NK-92 treated with Interleukin-12 subunit alpha and Interleukin-12 subunit beta, amount 100 ng/mL, for 24 hours (cell line): ENCODE measurements at places on chromosomes 11 and 22.

DNA sequence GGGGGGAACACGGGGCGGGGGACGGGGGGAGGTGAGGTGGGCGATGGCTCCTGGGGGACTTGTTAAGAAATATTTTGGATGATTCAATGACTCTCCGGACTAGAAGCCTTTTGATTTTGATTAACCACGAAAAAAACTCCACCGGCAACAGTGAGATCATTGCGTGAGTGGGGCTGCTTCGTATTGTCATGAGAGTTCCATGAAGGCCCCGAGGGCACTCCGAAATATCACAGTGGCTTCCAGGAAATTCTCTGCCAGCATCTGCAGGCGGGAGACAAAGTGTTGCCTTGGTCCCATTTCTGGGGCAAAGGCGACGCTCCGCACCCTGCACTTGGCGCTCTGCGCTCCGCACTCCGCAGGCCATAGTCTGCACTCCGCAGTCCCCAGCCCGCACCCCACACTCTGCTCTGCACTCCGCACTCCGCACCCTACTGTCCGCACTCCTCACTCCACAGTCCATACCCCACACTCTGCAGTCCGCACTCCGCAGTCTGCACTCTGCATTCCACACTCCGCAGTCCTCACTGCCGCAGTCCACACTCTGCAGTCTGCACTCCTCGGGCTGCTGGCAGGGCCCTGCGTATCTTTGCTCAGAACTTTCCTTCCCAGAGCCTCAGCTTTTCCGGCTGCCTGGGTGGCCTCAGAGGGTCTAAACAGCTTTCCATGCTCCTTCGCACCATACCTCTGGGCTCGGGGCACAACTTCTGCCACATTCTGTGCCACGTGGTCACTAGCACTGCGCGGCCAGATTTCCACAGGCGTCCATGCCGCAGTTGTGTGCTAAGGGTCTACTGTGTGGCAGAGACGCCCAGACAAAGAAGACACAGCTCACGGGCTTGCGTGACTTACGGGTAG, 61.1 kb downstream of the LINC01488 start:
- no peak for DNase-seq

DNA sequence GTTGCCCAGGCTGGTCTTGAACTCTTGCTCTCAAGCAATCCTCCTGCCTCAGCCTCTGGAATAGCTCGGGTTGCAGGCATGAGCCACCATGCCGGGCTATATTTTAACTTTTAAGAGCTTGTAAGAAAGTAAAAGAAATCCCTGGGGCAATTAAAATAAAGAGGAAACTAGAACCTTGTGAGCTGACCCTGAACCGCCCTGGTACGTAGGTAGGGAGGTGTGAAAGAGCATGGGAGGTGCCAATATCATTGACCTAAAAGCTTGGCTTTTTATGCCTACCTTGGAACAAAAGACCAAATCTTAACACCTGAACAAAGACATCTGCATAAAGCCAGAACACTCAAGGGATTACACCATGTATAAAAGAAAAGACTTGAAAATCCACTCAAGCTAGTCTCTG, 595.1 kb downstream of the SOX6 start:
- no peak for DNase-seq

- DNase-seq: no peak
These were observed 236.1 kb downstream of the TTC28 start for GRCh38 chr22:28443526-28443876.

DNA sequence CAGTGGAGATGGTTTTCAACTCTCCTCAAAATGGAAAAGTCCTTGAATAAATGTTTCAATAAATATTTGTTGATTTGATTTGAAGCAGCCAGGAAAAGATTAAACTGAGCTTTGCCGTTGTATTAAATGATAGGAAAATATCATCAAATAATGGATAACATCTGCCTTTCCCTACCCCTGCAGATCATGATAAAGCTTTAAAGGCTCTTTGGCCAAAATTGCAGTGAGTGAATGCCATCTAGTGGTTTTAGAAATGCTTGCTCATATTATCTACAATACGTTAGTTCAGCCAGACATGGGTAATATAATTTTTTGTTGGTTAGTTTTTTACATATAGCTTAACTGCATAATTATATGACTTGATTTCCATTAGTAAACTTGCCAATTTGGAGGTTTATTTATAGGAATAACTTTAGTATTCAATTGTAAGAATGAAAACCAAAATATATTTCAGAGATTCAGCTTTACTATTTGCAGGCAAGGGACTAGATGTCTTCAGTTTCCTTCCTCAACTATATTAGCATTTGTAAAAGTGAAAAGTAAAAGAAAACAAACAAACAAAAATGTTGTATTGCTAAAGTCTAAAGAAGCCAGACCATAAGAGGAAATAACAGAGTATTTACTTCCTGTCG, 159.2 kb downstream of the MSANTD4 start:
- DNase-seq: no peak

DNA sequence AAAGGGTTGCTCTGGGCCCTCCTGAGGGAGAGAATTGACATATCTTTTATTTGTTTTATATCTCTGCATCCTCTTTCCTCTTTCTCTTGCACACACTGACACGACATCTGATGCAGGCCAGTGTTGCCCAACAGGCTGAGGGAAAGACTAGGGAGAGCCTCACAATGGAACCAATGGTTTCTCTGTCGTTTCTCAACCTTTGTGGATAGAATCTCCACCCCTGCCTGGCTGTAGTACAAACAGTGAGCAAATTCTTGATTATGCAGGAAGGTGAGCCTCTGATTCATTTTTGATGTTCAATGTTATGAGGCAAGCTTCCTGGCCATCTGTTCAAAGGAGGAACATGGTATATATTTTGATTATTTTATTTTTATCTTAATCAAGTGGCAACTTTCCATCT, 49.8 kb upstream of the PLET1 start:
- no peak for DNase-seq

DNA sequence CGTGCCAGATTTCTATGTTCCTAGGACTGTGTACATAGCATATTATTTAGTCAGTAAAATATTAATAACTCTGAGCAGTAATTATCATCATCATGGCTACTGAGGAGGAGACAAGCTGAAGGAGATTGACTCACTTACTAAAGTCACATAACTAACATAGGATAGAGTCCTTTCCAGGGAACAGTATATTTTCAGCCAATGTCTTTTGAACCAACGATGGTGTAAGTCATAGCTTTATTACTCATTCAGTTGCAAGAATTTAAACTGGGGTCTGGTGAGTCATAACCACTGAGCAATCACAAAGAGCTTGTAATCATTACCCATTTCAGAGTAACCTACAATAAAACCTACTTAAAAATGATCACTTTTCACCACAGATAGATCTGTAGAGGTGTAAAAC, 1564.8 kb upstream of the TENM4 start:
- DNase-seq: no peak

- no peak for DNase-seq
These were observed 15.6 kb upstream of the DNAJB7 start for GRCh38 chr22:40877488-40877887.

DNA sequence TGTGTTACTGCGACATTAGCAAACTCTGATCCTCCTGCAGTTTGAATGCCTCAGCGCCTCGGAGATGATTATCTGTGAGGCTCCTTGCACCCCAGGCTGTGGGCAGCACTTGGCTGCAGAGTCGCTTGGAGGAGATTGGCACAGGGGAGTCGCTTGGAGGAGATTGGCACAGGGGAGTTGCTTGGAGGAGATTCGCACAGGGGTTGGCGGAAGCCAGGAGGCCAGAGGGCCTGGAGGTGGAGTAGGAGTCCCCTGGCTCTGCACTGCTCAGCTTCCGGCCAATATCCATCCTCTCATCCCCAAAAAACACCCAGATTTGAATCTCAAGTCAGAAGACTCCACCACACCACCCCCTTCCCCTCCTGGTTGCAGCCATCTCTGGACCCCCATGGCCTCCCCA, 192.6 kb upstream of the NECTIN1 start:
- no peak for DNase-seq

GRCh38 chr11:68269414-68270081, 2.2 kb downstream of the C11orf24 start:
- DNase-seq: no peak

GRCh38 chr11:109426442-109427240, 4.7 kb downstream of the C11orf87 start:
- no peak for DNase-seq

GRCh38 chr11:29124470-29124869, 892.4 kb downstream of the KCNA4 start:
- DNase-seq: no peak

DNA sequence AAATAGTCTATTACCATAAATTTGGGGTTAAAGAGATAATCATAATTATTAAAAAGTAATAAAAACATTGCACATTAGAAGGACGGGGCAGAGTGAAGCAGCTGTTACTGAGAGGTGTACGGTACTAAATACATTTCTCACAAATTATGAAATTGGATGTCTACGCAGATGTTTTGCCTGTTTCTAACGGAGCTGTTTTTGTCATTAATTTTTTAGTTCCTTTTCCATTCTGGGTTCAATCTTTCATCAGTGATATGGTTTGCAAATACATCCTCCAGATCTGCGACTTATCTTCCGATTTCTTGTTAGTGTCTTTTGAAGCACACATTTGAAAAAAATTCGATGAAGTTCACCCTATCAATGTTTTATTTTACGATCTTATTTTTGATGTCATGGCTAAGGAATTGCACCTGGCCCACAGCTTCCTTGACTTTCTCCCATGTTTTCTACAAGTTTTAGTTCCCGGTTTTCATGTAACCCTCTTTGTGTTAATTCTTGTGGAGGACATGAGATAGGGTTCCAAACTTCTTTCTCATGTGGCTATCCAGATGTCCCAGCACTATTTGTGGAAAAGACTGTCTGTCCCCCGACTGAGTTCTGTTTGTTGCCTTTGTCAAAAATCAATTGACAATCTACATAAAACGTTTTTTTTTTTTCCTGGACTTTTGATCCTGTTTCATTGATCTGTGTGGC, 21.3 kb upstream of the KRTAP5-6 start:
- DNase-seq: no peak

DNA sequence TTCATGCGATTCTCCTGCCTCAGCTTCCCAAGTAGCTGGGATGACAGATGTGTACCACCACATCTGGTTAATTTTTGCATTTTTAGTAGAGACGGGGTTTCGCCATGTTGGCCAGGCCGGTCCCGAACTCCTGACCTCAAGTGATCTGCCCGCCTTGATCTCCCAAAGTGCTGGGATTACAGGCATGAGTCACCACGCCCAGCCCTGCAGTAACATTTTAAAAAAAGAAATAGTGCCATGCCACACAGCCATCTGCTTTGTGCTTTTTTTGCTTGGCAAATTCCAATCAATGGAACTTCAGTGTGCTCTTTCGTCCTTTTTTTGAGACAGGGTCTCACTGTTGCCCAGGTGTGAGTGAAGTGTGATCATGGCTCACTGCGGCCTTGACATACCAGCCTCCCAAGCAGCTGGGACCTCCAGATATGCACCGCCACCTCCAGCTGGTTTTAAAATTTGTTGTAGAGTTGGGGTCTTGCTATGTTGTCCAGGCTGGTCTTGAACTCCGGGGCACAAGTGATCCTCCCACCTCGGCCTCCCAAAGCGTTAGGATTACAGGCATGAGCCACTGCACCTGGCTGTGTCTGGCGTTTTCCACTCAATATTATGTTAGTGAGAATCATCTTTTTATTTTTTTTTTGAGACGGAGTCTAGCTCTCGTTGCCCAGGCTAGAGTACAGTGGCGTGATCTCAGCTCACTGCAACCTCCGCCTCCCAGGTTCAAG, 1.8 kb upstream of the CHADL start:
- no peak for DNase-seq

DNA sequence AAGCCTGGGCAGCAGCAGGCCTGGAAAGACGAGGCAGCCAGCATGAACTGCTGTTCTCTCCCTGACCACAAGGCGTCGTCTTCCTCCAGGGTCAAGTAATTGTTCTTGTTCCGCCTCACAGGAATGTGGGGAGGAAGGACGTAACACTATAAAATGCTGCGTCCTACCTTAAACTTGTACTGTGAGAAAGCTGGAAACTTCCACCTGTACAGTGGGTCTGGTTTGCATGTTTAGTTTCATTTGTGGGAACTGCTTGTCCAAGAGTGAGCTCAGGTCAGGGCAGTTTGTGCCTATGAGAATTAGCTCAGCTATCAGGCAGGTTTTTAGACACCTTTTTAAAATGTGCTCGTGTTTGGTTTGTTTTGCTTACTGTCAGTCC, 55.2 kb downstream of the PANX1 start:
- DNase-seq: no peak

DNA sequence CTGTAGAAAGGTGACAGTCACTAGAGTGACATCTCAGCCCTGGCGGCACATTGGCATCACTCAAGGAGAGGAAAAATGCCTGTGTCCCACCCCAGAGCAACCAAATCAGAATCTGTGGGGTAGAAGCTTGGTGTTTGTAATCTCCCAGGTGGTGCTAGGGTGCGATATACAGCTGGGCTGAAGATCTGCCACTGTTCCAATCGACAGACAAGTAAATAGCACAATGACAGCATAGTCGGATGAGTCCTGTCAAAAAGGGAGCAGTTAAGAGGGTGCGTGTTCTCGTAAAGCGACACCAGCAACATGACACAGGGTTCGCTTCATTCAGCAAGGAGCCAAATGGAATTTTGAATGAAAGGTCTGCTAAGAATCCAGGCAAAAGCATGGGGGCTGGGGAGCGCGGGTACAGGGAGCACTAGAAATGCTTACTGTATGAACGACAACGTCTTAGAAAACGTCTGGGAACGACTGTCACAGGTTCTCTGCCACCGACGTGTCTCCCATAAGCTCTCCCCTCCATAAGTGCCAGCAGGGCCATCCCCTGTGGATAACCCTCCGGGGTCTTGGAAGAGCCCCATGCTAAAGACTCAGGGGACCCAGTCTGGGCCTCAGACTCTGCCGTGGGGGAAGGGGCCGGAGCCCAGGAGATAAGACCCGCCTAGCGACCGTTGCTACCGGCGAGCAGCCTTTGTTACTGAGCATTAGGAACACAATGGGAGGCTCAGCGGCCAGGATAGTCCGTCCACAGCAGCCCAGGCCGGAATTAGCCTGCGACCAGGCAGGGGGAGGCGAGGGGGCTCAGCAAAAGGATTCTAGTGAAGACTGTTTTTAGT, 20.8 kb downstream of the ADA2 start:
- DNase-seq: no peak
